ENCODE measurements at places on chromosomes 12 and 14.
A peak's percentile ranks its signal among the peaks of the same experiment; 100 is the strongest.

GRCh38 chr14:51993285-51993920, 4.1 kb downstream of the RTRAF start:
- no peak for DNase-seq

- no peak for DNase-seq
Observed at GRCh38 chr12:105980085-105980484, 158.7 kb downstream of the NUAK1 start.

DNA sequence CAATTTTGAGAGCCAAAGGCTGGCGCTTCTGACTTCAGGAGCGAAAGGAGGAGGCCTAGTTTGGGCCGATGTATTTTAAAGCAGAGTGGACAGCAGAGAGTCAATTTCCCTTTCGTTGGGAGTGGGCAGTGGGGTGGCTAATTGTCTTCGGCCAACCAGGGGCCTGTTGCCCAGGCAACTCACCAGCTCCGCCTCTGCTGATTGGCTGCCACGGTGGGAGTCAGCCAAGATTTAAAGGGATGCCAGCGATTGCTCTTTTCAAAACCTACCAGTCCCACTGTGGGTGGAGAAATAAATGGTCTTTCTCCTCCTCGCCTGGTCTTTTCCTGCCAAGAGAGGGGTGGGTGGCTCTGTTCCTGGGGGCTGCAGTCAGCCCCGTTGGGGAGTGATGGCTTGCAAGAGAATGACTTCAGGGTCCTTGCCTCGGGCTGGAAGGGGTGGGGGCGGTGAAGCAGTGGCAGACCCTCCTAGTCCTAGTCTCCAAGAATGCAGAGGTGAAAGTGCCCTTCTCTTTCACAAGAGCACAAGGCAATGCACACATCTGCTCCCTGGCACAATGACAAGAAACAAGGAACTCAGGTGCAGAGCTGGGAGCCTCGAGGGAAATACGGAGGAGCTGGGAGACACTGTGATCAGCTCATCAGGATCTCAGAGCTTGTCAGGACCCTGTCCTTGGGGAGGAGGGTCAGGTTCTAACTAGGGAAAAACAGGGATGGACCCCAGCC, 37.7 kb downstream of the RASAL1 start:
- no peak for DNase-seq

GRCh38 chr12:12513416-12514006, 49.2 kb downstream of the DUSP16 start:
- DNase-seq = no peak

GRCh38 chr12:26953447-26953846, 15.2 kb downstream of the FGFR1OP2 start:
- DNase-seq = no peak

- no peak for DNase-seq
Observed at GRCh38 chr12:30814295-30814655, 59.5 kb upstream of the CAPRIN2 start.

GRCh38 chr14:32998433-32998832, 59.8 kb downstream of the NPAS3 start:
- DNase-seq = no peak

DNA sequence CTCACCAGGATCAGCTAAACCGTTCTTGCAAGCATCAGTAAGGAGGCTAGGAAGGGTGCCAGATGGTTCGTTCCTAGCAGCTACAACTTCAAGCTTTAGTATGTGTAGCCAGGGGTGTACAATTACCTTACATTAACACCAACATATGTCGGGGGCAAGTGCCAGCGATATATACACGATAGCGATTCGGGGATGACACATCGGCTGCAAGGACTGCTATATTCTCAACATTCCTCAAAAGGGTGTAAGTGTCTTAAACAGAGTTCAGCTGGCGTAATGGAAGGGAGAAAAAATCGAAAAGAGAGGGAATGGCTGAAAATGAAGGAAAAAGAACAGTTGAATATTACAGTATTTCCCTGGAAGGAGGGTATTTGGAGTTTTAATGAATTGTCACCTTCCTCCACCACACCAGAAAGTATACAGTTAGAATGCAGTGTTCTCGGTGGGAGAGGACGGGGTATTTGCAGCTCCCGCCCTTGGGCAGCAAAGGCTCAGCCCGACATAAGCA, 545 bp downstream of the LIMA1 start:
- DNase-seq = no peak

GRCh38 chr12:26097046-26097878, 27.6 kb downstream of the BHLHE41 start:
- DNase-seq = peak; percentile 26

GRCh38 chr12:121574025-121574424, 6.8 kb downstream of the KDM2B start:
- no peak for DNase-seq

DNA sequence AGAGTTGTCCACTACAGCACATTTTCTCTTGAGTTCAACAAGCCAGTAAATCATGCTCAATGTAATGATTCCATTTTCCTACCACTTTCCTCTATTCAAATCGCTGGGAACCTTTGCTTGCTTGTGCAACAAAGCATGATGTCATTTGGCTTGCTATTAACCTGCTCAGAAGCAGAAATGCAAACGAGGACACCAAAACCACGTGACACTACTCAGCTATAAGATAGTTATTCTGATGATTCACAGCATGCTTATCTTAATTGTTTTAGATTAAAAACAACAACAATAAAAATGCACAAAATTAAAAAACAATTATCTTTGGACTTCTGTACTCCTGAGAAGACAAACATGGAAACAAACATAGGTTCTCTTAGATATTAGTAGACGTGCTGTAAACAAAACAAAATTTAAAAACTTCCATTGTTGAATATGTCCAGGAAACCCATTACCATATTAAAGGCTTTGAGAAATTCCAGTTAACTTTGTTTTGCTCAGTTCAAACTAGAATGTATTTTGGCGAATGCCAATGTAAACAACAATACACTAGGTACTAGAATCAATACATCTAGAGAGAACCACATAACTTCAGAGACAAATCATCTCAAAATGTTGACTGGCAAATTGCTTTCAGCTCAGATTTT, 77.5 kb upstream of the KRAS start:
- DNase-seq = no peak

DNA sequence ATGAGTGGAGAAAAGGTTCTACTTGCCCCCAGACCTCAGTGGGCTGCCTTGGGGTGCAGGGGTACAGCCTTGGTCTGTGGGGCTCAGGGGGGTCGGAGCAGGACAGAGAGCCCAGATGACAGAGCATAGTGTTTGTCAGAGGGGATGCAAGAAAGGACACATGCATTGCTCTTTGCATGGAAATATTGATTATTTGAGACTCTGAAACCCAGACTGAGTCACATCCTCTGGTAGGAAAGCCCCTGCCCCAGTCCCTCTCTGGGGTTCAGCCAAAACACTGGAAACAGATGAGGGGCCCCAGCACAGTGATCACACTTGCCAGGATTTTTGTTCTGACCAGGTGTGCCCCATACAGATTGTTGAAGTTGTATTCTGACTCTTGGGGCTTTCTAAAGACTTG, 1094.4 kb downstream of the BCL11B start:
- no peak for DNase-seq

- DNase-seq = no peak
Observed at GRCh38 chr12:111171345-111171744, 197.6 kb downstream of the PHETA1 start.

- DNase-seq = no peak
Observed at GRCh38 chr12:42962384-42962783, 372.8 kb upstream of the PRICKLE1 start.

DNA sequence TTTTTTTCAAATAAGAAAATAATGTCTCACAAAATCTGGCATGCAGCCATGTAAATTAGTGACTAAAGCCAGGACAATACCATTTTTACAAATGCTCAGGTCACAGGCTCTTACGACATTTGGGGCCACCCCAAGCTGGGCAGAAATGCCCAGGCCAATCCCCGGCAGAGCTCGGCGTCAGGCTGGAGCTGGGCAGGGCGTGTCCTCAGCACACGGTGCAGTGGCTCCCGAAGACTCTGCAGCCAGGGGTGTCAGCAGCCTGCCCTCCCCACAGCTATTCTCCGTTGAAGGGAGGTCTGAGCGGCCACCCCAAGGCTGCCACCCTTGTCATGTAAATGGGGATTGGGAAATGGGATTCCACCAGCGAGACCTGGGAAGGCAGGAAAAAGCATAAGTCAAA, 158.6 kb downstream of the DICER1 start:
- no peak for DNase-seq

DNA sequence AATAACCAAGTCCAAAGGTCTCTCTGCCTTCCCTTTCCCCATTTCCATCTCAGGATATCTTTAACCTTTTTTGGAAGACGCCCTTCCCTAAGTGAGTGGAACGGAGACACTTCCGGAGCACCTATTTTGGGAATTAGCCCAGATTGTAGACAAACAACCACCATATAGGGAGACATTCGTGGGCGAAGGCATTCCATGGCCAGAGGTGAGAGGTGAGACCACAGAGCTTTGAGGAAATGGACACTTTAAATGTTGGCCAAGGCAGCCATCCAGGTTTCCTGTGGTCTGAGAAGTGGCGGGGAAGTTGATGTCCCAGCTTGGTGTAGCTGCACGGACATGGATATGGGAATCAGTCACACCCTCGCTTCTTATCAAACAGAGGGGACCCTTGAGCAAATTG, 69.4 kb upstream of the BDKRB2 start:
- no peak for DNase-seq

DNA sequence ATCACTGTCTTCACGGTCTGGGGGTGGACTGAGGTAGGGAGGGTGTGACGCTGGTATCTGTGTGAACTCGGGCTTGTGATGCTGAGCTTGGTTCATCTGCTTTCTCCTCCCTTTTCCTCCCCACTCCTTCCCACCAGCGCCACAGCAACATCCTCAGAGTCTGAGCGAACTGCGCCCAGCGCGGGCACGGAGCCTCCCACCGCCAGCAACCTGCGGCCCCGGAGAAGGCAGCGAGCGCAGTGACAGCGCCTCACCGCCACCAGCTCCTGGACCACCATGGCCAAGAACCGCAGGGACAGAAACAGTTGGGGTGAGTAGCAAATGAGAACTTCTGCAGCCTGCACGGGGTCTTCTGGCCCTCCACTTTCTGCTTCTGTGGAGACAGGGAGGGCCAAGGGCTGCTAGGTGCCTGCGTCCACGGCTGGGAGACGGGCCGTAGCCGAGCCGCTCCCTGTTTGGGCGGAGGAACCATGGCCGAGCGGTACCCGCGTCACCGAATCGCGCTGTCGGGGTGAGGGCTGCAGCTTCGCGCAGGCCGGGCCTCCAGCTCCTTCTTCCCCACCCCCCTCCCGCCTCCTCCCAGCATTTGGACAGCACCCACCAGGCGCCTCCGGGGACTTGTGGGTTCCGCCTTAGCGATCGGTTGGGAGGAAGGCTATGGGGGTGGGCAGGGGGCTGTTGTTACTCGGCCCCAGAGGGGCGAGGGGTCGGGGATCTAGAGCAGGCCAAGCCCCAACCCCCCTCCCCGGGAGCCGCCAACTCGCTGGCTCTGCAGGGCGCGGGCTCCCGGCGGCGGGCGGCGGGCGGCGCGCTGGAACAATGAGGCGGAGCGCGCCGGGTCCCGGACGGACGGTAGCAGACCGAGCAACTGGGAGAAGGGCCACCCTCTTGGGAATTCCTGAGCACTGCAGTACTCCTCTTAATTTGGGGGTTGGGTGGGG, at the start of gene ATL1:
Gene ATL1, plus strand, starts transcription at position 156 of the 941 bp plus-strand sequence. Its CDS starts 121 bp downstream, at position 277.
- no peak for DNase-seq

DNA sequence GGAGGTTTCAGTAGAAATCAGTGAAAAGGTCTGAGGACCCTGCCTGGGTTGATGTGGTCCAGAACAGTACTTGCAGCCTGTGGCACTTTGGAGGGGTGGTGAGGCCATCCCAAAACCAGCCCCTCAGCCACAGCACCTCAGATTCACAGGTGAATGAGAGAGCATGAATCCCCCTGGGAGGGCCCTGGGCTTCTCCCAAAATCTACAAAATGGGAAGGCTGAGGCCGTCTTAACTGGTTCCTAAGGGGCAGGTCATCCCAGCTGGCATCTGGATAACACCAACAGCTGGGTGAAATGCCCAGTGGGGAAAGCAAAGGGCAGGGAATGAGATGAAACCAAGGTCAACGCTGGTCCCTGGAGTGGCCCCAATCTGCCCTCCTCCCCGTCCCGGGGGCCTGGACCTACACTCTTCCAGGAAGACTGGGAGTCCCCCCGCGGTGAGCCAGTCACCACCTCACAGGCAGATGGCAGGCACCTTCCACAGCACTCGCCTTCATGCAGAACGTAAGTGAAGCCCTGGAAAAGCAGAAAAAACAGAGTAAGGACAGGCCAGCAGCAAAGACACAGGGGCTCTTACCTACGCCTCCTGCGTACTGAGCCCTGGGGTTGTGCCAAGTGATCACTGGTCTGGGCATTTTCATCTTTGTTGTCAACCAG, 26.3 kb upstream of the ANO2 start:
- DNase-seq = no peak

- no peak for DNase-seq
Observed at GRCh38 chr12:52037248-52037861, 13.9 kb upstream of the NR4A1 start.

DNA sequence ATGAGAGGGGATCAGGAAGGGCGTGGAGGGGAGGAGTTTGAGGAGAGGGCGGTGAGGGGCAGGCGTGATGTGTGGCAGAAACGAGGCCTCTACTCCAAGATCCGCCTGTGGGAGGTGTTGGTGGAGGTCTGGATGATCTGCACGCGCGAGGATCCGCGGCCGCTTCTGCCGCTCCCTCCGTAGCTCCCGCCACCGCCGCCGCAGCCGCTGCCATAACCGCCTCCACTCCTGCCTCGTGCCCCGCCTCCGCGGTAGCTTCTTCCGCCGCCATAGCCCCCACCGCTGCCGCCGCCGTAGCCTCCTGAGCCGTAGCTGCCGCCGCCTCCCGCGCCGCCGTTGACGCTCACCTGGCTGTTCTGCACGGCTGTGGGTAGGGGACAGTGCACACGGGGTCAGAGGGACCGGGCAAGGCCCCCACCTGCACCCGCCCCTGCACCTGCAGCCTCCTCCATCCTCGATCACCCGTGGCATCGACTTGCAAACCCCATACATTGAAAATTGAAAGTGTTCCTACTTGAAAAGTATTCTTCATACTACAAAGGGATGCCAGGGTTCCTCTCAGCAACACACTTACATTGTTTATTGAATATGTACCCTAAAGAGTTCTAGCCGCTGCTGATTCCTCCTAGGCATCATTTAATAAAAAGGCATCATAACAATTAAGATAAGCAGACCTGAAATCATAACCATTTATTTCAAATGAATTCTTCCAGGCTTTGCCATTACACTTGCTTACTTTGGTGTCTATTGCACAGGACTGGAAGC, 11.1 kb upstream of the KRT1 start:
- peak; percentile 2 for DNase-seq

DNA sequence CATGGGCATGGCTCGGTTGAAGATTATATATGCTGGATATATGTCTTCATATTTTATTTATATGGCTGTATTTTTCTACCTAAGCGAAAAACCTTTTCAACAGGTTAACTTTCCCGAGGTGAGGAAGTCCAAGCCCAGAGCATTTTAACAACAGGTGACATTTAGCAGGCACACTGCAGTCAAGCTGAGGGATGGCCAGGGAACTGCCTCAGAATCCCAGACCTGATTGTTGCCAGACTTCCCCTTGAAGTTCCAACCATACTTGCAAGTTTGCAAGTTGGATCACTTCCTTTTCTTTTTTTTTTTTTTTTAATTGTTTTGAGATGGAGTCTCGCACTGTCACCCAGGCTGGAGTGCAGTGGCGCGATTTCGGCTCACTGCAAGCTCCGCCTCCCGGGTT, 166.0 kb upstream of the FRMD6 start:
- no peak for DNase-seq

GRCh38 chr12:81128930-81129554, 51.2 kb downstream of the ACSS3 start:
- DNase-seq = no peak

- no peak for DNase-seq
Observed at GRCh38 chr12:68281322-68282077, 28.1 kb upstream of the IL22 start.

All from activated CD4-positive, CD25-positive, alpha-beta regulatory T cell treated with anti-CD3 and anti-CD28 coated beads, Interleukin-2, amount 50 U/mL, for 16 hours (primary cell).